ENCODE measurements at places on chromosomes 5 and 9. TPM values are rescaled to one million over a fixed set of nuclear protein-coding genes. Genes with fewer than 3 reads are reported as not detected.

DNA sequence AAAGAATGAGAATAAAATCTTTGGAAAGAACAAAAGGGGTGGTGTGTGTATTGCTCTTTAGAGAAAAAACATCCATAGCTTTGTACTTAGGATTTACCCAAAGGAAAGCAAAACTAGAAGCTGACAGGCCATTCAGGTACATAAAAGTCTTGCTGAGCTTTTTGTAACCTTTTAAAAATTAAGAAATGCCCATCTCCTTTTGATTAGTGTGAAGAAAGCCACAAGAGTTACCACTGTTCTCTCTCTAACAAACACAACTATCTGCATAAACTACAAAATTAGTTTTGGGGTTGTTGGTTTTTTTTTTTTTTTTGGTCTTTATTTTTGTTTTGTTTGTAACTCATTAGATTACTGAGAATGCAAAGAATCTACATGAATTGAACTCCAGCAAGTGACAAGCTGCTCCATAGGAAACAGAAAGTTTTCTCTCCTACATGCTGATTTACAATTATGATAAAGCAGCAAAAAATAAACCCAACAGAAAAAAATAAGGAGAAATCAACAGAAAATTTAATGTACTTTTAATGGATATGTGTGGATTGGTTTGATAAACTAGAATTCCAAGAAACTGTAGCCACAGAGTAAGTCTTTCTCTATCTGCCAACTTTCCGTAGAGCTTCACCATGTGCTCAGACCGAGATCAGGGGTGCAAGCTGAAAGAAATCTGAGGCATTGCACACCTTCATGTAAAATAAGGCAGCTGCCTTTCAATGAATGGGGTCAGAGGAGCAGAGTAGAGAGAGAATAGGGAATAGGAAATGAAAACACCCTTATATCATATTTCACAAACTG, 12.3 kb downstream of the BAAT start:
- DNase-seq = no peak
- H3K27me3 ChIP-seq = no peaks in the 10 kb centered on the region
- H3K36me3 ChIP-seq = no peaks in the 10 kb centered on the region
- H3K27ac ChIP-seq = no peak overlapping the region
- no peak overlapping the region for H3K4me3 ChIP-seq
- H3K4me1 ChIP-seq = no peaks in the 10 kb centered on the region

OSMR gene
- polyA plus RNA-seq = not detected

SPATA9 gene
- polyA plus RNA-seq = not detected

GRCh38 chr9:72703574-72703973, 182.2 kb downstream of the TMC1 start:
- DNase-seq = no peak
- peaks cover 1% of the 10 kb centered on the region for H3K27me3 ChIP-seq
- H3K4me1 ChIP-seq = no peaks in the 10 kb centered on the region
- H3K27ac ChIP-seq = no peak overlapping the region
- no peak overlapping the region for H3K4me3 ChIP-seq

GRCh38 chr5:168316139-168316578, 24.7 kb downstream of the WWC1 start:
- no peaks in the 10 kb centered on the region for H3K36me3 ChIP-seq
- H3K27me3 ChIP-seq = no peaks in the 10 kb centered on the region
- no peak for DNase-seq
- H3K27ac ChIP-seq = no peak overlapping the region
- no peaks in the 10 kb centered on the region for H3K4me1 ChIP-seq

DNA sequence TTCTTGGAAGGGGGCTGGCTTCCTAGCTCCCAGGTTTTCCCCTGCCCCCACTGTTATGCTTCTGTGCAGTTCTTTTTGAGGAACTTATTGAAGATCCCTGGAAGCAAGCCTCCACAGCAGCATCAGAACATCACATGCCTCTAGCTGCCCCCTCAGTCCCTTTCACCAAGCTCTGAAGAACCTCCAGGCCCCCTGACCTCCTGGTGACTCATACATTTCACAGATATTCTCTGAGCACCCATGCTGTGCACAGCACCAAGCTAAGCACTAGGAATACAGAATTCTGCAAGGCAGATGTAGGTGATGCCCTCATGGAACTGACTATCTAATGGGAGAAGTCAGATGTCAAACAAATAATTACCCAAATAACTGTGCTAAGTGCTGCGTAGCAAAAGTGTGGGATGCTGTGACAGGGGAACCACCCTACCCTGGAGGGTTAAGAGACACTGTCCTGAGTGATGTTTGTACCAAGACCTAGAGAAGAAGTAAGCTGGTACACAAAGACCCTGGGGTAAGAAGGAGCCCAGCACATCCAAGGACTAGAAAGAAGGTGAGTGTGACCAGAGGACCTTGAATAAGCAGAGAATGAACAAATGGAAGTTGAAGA, 213.7 kb upstream of the NR4A3 start:
- H3K27me3 ChIP-seq = no peaks in the 10 kb centered on the region
- H3K36me3 ChIP-seq = no peaks in the 10 kb centered on the region

DNA sequence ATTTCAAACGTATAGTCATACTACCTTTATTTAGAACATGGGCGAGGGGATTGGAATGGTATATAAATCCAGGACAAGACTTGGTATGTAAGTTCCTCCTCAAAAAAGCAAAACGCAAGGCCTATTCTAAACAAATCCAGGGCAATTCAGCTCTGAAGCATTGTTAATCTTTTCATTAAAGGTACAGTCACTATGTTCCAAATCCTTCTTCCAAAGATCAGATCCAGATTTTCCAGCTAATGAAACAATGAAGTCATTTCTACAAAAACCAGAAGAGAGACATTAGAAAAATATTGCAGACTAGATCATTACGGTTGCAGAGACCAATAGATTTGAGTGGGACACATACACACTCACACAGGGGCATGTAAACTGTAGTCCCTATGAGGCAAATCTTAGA, 116.1 kb upstream of the BNC2 start:
- no peak overlapping the region for H3K27ac ChIP-seq
- no peaks in the 10 kb centered on the region for H3K4me1 ChIP-seq
- no peak overlapping the region for H3K4me3 ChIP-seq
- no peaks in the 10 kb centered on the region for H3K36me3 ChIP-seq

ADAMTS2 gene
- polyA plus RNA-seq = not detected

GRCh38 chr9:86487838-86488233, 133.6 kb upstream of the TUT7 start:
- H3K4me1 ChIP-seq = peaks cover 14% of the 10 kb centered on the region
- H3K36me3 ChIP-seq = no peaks in the 10 kb centered on the region
- DNase-seq = no peak

DNA sequence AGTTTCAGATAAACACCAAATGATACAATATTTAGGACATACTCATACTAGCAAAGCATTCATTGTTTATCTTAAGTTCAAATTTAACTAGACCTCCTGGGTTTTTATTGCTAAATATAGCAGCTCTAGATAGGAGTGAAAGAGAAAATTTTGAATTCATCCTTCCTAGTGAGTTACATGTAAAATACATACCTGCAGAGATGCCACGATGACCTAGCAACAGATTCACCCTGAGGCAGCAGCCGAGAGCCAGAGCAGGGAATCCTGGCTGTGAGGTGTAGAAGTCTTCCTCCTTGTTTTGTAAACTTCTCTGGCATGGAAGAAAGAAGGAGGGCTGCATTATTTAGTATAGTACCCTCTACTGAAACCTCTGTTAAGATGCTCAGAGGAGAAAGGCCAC, 25.9 kb upstream of the GABRP start:
- no peak overlapping the region for H3K4me3 ChIP-seq
- no peaks in the 10 kb centered on the region for H3K4me1 ChIP-seq
- no peaks in the 10 kb centered on the region for H3K27me3 ChIP-seq
- no peak overlapping the region for H3K27ac ChIP-seq

GRCh38 chr5:83817591-83817990, 96.9 kb upstream of the HAPLN1 start:
- no peaks in the 10 kb centered on the region for H3K27me3 ChIP-seq
- H3K27ac ChIP-seq = no peak overlapping the region
- H3K4me1 ChIP-seq = no peaks in the 10 kb centered on the region
- no peak overlapping the region for H3K4me3 ChIP-seq
- no peaks in the 10 kb centered on the region for H3K36me3 ChIP-seq
- no peak for DNase-seq

DNA sequence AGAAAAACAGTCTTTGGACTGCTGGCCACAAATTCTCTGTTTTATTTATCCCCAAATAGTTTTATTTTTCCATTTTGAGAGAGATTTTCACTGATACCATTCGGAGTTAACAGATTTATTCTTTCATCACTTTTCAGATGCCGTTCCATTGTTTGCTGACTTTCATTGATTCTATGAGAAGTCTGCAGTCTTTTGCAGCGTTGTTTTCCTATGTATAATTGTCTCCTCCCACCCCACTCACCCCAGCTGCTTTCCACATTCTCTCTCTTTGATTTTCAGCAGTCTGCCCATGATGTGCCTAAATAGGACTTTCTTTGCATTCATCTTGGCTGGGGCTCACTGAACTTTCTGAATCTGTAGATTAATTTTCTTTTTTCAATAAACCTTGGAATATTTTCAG, 107.6 kb downstream of the C9orf50 start:
- H3K27ac ChIP-seq = no peak overlapping the region
- H3K27me3 ChIP-seq = no peaks in the 10 kb centered on the region
- H3K4me3 ChIP-seq = no peak overlapping the region
- peaks cover 5% of the 10 kb centered on the region for H3K4me1 ChIP-seq

GRCh38 chr5:179819296-179820126, 1.2 kb upstream of the SQSTM1 start:
- H3K36me3 ChIP-seq = peaks cover 21% of the 10 kb centered on the region
- peak; percentile 73 for DNase-seq
- peaks cover 69% of the 10 kb centered on the region for H3K4me1 ChIP-seq
- H3K4me3 ChIP-seq = no peak overlapping the region
- no peaks in the 10 kb centered on the region for H3K27me3 ChIP-seq
- peak overlapping the region; percentile 90 for H3K27ac ChIP-seq

DNA sequence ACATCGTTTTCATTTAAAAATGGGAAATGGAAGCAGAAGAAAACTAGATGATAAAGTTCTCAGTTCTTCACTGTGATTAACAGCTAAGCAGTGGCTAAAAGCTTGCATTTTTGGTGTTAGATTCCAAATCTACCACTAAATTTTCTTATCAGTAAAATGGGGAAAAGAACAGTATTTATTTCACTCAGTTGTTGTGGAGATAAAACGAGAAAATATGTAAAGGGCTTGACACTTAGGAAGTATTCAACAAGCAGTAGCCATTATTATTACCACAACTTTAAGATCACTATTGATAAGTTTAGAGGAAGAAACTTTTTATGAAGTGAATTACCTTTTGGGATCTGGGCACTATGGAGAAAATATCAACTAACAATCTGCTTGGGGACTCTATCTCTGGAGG, 4.5 kb downstream of the STOM start:
- H3K4me1 ChIP-seq = peaks cover 68% of the 10 kb centered on the region
- no peaks in the 10 kb centered on the region for H3K36me3 ChIP-seq
- no peak for DNase-seq

GRCh38 chr5:150703762-150704161, 2.9 kb upstream of the RBM22 start:
- no peak overlapping the region for H3K4me3 ChIP-seq
- peaks cover 18% of the 10 kb centered on the region for H3K4me1 ChIP-seq

KIF4B gene
- 0.01 TPM for polyA plus RNA-seq

All from CD14-positive monocyte (primary cell).